ENCODE measurements at places on chromosomes 13 and 19.

GRCh38 chr19:31330237-31330636 is 19.0 kb downstream of the TSHZ3 start:
- no peak for DNase-seq

GRCh38 chr19:29881386-29881785 is 60.7 kb upstream of the URI1 start:
- no peak for DNase-seq

GRCh38 chr13:99864627-99864990 is 107.0 kb downstream of the ZIC5 start:
- DNase-seq: no peak

- DNase-seq: peak; percentile 47
Observed at GRCh38 chr19:55348317-55349034, 6.0 kb downstream of the COX6B2 start.

GRCh38 chr19:53644061-53644816 is 12.4 kb downstream of the DPRX start:
- DNase-seq: no peak

DNA sequence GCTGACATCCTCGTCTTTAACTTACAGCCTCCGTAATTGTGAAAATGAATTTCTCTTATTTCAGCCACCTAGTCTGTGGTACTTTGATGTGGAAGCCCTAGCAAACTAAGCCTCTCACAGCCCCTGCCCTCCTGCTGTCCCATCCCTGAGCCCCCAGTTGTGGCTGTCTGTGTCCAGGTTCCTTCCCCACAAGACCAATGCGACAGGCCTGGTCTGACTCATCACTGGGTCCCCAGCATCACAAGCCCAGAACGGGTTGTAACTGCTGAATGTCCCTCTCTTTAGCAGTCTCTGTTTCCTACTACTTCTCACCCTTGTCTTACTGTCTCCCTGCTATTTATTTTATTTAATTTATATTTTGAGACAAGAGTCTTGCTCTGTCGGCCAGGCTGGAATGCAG is 5.7 kb downstream of the POU2F2 start:
- no peak for DNase-seq

DNA sequence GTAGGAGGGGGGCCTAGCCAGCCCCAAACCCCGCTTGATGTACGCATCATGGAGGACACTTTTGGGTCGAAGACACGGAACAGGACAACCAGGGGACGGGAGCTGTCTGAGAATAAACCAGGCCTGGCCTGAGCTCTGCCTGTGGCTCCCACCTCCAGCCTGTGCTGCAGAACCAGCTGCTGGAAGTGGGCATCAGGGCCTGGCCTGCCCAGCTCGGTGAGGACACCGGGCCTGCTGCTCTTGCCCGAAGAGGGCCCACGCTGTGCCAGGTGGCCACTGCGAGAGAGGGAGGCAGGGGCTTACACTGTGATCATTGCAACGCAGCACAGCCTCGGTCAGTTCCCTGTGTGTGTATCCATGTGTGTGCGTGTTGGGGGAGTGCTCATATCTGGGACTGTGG is 34.6 kb downstream of the CEBPG start:
- no peak for DNase-seq

GRCh38 chr19:17292301-17293074 is 10.7 kb downstream of the ABHD8 start:
- peak; percentile 88 for DNase-seq

GRCh38 chr13:111978546-111978945 is 88.4 kb upstream of the SOX1 start:
- no peak for DNase-seq

DNA sequence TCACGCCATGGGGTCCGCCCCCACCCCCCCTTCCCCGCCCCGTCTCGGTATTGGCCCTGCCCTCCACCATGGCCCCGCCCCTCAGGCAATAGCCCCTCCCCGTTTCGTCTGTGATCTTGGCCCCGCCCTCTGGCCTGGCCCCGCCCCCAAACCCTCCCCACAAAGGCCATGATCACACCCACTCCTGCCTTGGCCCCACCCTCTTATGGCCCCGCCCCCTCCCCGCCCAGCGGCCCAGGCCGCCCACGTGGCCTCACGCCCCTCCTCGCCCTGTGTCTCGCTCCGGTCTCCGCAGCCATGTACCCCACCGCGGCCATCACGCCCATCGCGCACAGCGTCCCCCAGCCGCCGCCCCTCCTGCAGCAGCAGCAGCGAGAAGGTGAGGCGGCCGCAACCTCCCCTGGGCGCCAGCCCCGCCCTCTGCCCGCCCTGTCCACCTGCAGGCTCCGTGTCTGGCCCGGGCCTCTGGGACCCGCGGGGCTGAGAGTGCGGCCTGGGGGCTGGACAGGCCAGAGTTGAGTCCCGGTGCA is 61.3 kb downstream of the CELF5 start:
- no peak for DNase-seq

GRCh38 chr19:42024622-42025111 is 30.6 kb upstream of the ATP1A3 start:
- no peak for DNase-seq

DNA sequence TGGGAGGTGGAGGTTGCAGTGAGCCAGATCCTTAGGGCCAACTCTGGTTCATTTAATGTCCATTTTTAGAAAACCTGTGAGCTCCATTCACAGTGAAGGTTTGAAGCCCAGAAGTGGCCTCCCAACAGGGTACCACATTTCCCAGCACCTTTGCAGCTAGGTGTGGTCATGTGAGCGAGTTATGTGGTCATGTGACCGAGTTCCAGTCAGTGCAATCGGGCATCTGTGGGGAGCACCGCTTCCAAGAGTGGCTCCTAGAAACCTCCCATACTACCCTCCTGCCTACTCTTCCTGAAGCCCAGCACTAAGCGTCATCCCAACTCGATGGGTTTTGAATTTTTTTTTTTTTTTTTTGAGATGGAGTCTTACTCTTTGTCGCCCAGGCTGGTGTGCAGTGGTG is 663 bp upstream of the PLA2G4C start:
- DNase-seq: no peak

DNA sequence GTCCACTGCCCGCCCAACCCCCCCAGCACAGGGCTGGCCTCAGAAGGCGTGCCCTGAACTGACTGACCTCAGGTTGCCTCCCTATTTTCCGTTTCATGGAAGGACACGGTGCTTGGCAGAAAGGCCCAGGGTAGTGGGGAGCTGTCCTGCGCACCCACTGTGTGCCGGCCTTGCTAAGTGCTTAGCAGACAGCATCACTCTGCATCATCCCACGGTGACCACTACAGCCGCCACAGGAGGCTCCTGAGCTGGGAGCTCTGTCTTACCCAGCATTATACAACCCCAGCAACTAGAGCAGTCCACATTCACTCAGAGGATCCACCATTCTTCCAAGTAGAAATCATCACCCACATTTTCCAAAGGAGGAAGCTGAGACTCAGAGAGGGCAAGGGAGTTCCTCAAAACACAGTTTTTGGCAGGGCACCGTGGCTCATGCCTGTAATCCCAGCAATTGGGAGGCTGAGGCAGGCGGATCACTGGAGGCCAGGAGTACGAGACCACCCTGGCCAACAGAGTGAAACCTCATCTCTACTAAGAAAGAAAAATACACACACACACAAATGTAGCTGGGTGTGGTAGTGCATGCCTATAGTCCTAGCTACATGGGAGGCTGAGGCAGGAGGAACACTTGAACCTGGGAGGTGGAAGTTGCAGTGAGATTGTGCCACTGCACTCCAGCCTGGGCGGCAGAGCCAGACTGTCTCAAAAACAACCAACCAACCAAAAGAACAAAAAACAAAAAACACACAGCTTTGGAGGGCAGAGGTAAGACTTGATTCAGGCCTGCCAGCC is 1.6 kb downstream of the SBK2 start:
- no peak for DNase-seq

Measured in retina (tissue), 1 donor.